ENCODE measurements at places on chromosomes 13 and 19.
A peak's percentile ranks its signal among the peaks of the same experiment; 100 is the strongest.

- DNase-seq = no peak
Observed at GRCh38 chr13:91132786-91133185, 214.7 kb upstream of the MIR17HG start.

- no peak for DNase-seq
Observed at GRCh38 chr13:67367399-67367798, 137.3 kb upstream of the PCDH9 start.

GRCh38 chr19:17333611-17334413 lies 843 bp downstream of the ANO8 start:
- DNase-seq = peak; percentile 77

- DNase-seq = no peak
Observed at GRCh38 chr13:110521946-110522345, 39.6 kb downstream of the RAB20 start.
